CD4-positive, CD25-positive, alpha-beta regulatory T cell (primary cell): ENCODE measurements at places on chromosomes 16 and 17. TPM values are rescaled to one million over a fixed set of nuclear protein-coding genes. Genes with fewer than 3 reads are reported as not detected.

The EVPLL gene
- polyA plus RNA-seq, result not detected

The HSF5 gene
- polyA plus RNA-seq, result 0.83 TPM

The CHST4 gene
- polyA plus RNA-seq, result not detected

The ITGA2B gene
- not detected for polyA plus RNA-seq

The GFER gene
- polyA plus RNA-seq, result 30.5 TPM

DNA sequence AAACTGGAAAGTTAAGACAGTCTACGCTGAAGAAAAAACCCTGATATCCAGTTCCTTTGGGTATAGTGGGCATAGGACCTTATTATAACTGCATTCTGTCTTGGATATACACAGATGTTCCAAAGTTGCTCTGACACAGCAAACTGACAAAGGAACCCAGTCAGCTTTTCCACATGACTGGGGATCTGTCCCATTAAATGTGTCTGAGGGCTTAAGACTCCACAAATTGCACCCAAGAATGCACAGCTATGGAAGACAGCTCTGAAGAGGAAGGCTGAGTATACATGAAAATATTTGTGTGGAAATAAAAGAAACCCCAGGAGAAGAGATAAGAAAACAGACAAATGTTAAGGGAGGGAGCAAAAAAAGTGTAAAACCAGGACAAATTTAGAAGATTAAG is 114.1 kb downstream of the SPAG9 start:
- no peak for DNase-seq

GRCh38 chr16:54576785-54577184 is 290.2 kb upstream of the IRX3 start:
- DNase-seq, result no peak

GRCh38 chr17:50615828-50616227 is 18.9 kb upstream of the ABCC3 start:
- DNase-seq, result no peak

GRCh38 chr17:81863833-81864768 is 3.8 kb upstream of the P4HB start:
- no peak for DNase-seq

- DNase-seq, result peak; percentile 17
Measured at GRCh38 chr16:66476328-66477027, 49.4 kb downstream of the BEAN1 start.

DNA sequence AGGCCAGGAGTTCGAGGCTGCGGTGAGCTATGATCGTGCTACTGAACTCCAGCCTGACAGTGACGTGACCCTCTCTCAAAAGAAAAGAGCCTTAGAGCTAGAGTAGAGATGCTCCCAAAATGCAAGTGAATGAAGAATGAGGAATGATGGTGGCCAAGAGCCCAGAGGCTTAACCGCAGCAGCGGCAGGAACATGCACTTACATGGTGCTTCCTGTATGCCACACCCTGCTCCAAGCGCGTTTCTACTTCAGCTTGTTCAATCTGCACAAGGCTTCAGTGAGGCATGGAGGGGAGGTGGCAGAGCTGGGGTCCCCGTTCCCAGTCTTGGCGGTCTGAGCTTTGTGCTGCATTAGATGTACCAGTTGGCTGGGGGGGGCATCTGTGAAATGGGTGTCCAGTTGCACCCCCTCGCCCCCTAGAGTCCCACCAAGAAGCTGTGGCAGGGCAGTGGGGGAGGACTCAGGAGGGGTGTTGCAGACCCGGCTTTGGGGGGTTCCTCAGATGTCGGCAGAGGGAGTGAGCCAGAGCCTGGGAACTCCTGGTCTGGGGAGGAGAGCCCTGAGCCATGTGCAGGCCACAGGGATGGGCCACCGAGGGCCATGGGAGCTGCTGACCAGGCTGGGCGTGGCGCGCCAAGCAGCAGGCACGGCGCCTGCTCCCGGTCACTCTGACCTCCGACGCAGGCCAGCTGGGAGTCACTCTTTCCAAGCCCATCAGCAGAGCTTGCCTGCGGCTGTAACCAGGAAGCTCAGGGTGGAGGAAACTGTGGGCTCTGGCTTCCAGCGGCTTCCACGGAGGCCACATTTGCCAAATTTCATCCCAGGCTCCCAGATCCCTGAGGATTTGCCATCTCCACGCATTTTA is 260.1 kb downstream of the PARN start:
- DNase-seq, result peak; percentile 5

DNA sequence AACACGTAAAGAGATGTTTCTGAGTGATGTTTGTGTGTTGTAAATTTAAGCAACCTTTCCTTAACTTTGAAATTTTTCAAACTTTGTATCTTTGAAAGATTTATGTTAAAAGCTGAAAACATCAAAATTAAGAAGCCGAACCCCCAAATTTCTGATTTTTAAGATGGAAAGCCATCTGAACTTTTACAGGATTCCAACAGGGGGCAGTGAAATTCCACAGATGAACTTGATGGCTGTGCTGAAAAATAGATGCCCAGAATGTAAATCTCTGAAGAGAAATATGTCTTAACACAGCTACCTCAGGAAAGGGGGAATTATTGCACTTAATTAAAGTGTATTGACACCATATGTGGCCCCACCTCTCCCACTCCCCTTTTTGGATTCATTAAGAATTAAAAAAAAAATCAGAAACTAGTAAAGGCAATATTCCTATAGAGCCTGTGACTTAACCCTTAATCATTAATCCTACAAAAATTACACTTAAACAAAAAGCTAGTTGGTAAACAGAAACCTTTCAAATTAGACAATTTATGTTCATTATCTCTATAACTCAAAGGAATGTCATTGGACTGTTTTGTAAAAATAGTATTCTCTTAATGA is 597.9 kb downstream of the KCNJ2 start:
- DNase-seq, result no peak

DNA sequence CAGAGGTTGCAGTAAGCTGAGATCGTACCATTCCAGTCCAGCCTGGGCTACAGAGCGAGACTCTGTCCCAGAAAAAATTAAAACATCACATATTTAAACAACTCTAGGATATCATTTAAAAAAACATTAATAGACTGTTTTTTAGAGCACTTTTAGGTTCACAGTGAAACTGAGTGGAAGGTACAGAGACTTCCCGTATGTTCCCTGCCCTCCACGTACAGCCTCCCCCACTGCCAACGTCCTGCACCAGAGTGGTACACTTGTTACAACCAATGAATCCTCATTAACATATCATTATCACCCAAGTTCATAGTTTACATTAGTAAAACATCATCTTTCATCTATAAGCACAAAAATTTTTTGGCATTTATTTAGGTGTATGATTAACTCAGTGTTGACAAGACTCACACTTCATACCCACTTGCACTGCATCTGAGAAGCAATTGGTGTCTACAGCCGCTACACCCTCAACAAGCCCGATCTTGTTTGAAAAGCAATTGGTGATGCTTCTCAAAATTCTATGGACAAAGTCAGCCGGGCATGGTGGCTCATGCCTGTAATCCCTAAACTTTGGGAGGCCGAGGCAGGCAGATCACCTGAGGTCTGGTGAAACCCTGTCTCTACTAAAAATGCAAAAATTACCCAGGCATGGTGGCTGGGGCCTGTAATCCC is 39.9 kb upstream of the STH start:
- DNase-seq, result no peak

- DNase-seq, result no peak
Measured at GRCh38 chr16:66660422-66661209, 35.9 kb downstream of the CMTM4 start.

DNA sequence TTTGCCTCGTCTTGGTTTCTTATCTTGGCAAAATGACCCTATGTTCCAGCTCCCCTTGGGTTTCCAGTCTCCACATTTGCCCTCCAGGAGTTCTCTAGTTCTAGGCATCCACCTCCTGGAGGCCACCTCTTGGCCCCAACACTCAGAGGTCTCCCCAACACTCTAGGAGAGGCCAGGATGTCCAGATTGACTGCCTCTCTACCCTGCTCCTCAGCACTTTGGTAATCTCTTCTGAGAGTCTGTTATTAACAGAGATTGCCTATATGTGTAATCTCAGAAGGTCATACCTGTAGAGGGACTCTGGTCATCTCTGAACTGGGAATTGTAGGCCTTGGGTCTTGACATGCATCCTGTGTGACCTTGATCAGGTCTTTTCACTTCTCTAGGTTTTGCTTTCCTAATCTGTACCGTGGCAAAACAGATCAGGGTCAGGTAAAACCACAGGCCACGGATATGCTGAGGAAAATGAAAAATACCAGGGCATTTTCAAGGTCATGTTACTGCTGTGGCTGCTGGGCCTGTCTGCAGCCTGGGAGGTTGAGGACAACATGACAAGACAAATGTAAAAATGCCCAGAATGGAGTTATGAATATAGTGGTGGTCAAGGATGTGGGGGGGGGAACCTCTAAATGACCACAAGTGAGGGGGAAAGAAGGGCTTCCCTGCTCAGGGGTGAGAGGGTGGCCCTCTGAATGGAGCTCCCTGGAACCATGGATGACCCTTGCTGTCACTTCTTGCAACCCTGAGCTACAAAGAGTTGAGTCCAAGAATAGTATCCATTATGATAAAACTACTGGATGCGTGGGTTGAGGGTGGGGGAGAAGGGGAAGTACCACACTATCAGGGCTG is 5.0 kb upstream of the CCL4L2 start:
- no peak for DNase-seq

DNA sequence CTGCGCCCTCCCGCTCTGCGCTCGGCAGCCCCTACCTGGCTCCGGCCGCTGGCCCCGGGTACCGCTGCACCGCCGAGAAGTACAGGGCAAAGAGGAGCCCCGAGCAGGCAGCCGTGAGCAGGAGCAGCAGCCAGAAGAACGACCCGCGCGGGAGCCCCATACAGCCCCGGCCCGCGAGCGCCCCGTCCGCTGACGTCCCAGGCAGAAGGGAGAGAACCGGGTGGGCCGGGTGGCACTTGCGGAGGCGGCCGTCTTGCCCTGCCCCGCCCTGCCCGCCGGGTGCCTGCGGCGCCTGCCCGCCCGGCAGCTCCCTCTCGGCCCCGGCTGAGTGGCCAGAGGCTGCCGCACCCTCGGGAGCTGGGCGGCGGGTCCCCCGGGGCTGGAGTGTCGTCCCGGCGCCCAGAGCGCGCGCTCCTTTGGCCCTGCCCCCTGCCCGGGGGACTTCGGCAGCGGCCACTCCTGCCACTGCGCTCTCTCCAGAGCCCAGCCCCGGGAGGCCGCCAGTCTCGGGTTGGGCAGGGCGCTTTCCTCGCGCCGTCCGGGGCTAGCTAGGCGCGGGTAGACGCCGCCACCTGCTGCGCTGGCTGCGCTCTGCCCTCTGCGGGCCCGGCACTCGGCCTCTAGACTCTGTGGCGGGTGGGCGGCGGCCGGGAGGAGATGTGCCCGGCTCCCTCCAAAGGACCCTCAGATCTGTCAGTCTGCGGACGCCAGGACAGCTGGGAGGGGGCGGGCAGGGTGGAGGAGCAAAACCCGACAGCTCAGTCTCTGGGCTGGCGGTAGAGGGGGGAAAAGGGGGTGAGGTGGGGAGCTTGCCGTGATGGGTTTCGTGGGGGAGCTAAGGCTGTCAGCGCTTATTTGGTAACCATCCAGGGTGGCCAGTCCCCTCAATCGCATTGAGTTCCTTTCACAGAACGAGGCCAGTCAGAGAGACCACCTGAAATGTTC is at the start of gene ST6GALNAC2:
Gene ST6GALNAC2, minus strand, starts transcription at position 212 of the 945 bp plus-strand sequence. Its CDS starts 52 bp downstream, at position 160.
- peak; percentile 34 for DNase-seq

- no peak for DNase-seq
Measured at GRCh38 chr17:74211912-74212208, 1.5 kb upstream of the TTYH2 start.

GRCh38 chr16:84369105-84369504 is 767 bp downstream of the ATP2C2 start:
- DNase-seq, result no peak

DNA sequence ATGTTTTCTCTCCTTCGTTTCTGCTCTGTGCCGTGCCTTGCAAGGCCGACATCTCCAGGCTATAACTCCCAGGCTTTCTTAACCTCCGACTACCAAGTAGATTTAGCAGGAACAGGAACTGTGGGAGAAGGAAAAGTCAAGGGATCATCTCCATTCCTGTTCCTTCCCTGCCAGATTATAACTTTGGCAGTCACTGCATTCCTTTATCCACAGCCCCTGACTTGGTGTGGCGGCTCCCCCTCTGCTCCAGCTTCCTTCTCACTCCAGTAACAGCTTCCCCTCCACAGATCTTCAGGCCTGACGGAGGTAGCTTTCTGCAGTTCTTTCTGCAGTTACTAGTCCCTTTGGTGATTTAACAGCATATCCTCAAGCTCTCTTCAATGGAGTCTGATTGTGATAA is 234.6 kb upstream of the MON1B start:
- no peak for DNase-seq

DNA sequence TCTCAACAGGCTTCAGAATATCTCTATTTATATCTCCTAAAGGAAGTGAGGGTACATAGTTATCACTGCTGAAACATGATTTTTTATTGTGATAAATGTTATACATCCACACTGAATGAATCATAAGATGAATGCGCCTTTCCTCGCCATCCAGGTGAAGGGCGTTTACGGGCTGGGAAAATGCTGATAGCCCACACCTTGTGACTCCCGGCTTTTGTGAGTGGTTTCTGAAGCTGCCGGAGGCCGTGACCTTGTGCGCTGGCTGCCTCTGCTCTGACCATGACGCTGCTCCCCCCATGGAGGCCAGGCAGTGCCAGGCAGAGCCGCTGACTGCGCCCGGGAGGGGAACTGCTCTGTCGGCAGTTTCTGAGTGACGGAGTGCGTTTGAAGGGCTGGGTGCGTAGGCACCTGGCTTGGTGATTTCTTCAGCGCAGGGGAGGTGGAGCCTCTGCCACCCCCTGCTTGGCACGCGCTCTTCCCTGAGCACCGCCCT is 97.2 kb downstream of the RAP1GAP2 start:
- no peak for DNase-seq

DNA sequence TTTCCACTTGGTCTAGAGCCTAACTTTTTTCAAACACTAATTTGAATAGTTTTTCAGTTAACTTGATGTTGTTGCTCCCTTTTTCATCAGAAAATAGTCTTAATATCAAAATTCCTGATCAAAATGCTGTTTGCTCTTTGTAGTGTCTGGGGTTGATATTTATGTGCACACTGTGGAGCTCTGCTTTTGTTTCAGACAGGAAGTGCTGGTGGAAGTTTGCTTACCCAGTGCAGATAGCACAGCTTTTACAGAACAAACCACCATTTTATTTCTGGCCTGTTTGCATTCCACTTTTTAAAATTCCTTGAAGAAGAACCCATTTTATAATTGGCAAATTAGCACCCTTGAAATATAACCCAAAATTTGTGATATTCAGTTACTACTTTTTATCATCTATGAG is 125.4 kb downstream of the MRTFB start:
- no peak for DNase-seq
